ENCODE measurements at places on chromosomes 7 and 10. TPM values are rescaled to one million over a fixed set of nuclear protein-coding genes. Genes with fewer than 3 reads are reported as not detected.

The ITGA8 gene
- total RNA-seq: 1.6 TPM

The RAMP3 gene
- total RNA-seq: 43.5 TPM

The RP9 gene
- 5.2 TPM for total RNA-seq

The PCLO gene
- total RNA-seq: 5.8 TPM

GRCh38 chr7:155059703-155060102 is 10.4 kb upstream of the HTR5A start:
- no peak for DNase-seq

The AKR1C2 gene
- 22.7 TPM for total RNA-seq

The COBL gene
- total RNA-seq: 94.1 TPM

GRCh38 chr7:84913731-84914130 is 273.1 kb downstream of the SEMA3D start:
- no peak for DNase-seq

DNA sequence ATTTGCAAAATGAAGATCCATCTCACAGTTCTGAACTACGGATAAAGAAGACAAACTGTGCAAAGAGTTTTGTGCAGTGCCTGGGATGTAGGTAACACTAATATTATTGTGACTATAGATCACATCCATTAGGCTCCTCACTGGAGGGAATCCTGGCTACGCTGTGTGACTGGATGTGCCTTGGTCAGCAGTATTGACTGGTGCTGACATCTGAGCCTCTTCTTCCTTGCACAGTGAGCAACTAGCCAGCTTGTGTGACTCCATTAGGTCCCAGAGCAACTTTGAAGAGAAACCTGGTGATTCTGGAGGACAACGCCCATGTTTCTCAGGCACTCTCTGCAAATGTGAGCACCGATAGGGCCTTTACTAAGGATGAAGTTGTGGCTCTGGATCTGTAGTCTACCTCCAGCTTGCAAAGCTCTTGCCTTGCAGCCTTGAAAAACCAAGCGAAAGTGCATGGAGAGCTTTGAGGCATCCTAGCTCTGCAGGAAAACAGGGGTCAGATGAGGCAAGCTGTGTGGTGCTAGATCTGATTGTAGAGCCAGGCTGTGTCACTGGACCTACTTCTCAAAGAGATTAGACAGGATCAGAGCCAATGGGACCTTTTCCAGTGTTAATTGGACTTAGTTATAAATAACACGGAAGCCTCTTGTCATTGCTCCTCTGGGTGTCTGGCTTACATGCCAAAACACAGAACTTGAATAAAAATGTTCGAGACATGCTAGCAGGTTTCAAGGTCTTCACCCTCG is 303.6 kb upstream of the LYZL1 start:
- DNase-seq: no peak

GRCh38 chr7:97016381-97017191 is 8.0 kb downstream of the DLX5 start:
- DNase-seq: no peak

The ACTL6B gene
- total RNA-seq: not detected

DNA sequence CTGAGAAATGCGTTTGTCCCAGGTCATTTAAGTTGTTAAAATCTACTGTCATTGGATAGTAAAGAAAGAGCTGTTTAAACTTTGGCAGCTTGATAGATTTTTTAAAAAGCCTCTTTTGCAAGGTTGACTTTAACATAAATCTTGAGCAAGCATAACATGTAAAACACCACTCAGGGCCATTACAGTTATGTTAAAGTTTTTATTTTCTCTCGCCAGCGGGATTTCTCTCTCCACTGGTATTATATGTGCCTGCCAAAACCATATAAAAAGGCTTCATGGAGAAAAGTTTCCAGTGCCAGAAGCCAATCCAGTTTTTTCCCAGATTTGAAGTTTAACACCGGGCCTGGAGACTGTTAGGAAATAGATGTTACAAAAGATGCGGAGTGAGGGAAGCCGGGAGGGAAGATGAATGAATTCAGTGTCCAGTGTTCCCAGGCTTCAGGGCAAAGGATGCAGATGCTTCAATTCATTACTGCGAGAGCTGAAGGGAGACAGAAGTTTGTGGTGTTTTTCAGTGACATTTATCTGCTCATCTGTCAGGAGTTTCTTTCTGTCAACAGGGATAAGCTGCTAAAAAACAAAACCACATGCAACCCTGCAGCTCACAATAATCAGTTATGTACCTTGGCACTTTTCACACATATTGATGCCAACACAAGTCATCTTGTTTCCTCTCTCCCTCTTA is 155.5 kb downstream of the SPAG6 start:
- no peak for DNase-seq

DNA sequence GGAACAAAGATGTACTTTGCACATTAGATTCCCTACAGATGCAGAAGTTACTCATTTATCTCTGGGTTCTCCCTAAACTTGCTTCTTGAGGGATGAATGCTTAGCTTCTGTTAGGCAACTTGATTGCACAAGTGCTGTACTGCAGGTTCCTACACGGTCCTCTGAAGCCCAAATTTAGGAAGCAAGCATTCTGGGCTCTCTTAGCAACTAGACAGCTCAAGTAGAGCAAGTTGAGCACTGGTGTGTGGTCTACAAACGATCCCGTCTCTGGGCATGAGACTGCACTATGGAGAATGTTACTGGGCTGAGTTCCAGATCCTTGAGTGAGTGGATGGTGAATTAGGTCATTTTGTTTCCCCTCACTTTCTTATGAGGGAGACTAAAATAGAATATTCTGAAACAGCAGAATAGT is 14.3 kb downstream of the SEMA3D start:
- no peak for DNase-seq

The LANCL2 gene
- 13.4 TPM for total RNA-seq

DNA sequence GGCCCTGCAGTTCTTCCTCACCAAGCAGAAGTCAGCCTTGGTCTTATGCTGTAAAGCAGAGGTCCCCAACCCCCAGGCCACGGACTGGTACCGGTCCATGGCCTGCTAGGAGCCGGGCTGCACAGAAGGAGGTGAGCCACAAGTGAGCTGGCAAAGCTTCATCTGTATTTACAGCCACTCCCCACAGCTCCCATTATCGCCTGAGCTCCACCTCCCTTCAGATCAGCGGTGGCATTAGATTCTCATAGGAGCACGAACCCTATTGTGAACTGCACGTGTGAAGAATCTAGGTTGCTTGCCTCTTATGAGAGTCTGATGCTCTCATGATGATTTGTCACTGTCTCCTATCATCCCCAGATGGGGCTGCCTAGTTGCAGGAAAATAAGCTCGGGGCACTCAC is 87.6 kb upstream of the NEBL start:
- DNase-seq: no peak

DNA sequence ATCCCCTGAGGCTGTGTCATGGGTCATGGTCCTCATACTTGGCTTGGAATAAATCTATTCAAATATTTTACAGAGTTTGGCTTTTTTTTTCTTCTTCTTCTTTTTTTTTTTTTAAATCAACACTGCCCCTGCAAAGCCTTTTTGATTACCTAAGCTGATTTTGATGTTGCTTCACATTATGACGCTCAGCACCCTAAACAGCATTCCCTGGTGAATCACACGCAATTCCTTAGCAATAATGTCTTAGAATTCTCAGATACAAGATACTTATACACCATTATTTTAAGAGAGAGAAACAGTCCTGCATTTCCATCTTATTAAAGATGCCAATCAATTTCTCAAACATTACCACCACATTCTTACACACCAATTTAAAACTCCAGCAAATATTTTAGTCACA is 323.7 kb upstream of the IGFBP3 start:
- no peak for DNase-seq

- no peak for DNase-seq
These were observed 2.7 kb upstream of the PRXL2A start for GRCh38 chr10:80405626-80406025.

- no peak for DNase-seq
These were observed 69.5 kb upstream of the VOPP1 start for GRCh38 chr7:55641811-55642210.

DNA sequence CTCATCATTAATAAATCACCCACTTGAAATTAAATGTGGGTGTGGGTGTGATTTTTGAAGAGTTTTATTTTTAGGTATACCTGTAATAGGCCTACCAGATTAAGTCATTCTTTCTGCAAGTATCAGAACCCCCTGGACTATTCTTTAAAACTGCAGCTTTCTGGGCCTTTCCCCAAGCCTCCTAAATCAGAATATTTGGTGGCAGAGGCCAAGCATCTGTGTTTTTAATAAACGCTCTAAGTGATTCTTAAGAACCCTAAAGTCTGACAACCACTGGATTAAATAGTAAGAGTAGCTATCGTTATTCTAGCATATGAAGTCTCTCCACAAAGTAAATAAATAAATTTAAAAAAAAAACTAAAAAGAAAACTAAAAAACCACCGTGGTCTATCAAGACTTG is 703.0 kb upstream of the NRP1 start:
- DNase-seq: no peak

- no peak for DNase-seq
These were observed 62.6 kb upstream of the C1GALT1 start for GRCh38 chr7:7119729-7120128.

DNA sequence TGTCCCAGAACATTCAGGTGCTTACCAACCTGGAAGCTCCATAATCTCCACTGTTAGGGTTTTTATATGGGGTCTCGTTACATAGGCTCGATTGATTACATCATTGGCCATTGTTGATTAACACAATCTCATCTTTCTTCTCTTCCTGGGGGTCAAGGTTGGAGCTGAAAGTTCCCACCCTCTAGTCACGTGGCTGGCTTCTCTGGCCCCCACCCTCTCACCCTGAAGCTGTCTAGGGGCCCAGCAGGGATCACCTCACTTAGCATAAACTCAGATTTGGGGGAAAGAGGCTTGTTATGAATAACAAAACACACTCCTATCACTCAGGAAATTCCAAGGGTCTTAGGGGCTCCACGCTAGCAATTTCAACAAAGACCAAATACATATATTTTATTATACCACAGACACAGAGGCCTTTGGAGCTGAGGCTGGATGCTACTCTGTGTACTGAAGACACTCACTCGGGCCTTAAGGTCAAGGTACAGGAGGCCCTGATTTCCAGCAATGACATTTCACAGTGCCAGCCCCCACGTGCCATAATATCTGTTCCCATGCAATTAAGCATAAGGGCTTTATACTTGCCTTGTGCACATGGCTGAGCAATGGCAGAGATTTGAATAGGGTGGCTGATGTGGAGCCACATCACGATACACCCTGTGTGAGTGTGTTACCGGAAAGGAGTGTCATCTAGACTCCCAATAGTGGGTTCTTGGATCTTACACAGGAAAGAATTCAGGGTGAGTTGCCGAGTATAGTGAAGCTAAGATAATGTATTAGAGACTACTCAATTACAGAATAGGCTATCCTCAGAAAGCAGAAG is 108.2 kb downstream of the COL26A1 start:
- no peak for DNase-seq

The TYW1 gene
- 19.8 TPM for total RNA-seq

DNA sequence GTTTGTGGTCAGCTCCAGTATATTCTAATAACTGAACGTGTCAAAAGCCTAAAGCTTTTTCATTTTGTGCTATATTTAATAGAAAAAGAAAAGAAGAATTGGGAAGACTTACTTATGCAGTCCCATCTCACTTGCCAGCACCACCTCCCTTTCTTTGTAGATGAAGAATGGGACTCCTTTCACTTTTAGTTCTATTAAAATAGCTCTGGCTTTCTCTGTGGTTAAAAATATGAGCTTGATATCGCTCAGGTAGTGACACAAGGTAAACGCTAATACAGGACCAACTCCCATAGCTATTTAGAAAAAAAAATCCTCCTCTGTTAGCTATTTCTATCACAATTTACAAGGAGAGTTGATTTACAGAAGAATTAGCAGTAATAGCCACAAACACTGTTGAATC is 176.8 kb downstream of the PDE1C start:
- DNase-seq: no peak

GRCh38 chr10:43082087-43082486 is 5.2 kb downstream of the RET start:
- DNase-seq: no peak

DNA sequence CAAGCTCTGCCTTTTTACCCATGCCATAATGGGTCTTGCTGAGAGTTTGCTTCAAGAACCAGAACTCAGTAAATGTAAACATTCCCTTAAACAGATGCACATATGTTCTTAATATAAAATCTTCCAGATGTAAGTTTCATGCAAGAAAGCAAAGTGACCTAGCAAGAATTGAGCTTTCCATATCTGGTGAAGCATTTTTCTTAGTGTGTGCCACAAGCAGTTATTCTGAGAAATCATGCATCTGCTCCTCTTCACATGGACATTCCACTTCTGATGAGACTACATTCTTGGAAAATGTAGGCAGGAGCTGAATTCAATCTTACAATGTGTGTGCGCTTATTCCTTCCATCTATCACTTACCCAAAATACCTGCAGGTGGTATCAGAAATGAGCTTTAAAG is 227.8 kb upstream of the LRRTM3 start:
- DNase-seq: no peak

The SEPTIN14 gene
- total RNA-seq: not detected

DNA sequence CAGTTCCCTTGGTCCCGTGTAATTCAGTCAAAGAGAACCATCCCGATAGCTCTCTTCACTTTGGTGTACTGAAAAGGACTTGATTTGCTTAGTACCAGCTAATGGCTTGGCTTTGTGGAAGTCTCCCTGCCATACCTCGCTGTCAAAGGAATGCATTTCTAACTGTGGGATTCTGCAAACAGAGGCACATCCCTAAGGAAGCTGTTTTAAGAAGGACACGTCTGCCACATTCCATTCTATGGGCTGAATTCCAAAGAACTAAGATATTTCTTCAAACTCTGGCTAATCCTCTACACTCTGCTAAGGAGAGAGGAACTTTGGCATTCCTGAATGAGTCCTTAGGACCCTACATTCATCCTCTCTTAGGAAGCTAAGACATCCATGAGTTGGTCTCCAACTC is 327.9 kb downstream of the SFMBT2 start:
- no peak for DNase-seq

- no peak for DNase-seq
These were observed 37.6 kb downstream of the NDUFB2 start for GRCh38 chr7:140734096-140734495.

The MKX gene
- total RNA-seq: 0.84 TPM

GRCh38 chr7:18020138-18020715 is 7.4 kb downstream of the PRPS1L1 start:
- no peak for DNase-seq

GRCh38 chr10:33005322-33006301 is 47.6 kb upstream of the ITGB1 start:
- DNase-seq: peak; percentile 58
